ENCODE measurements at places on chromosomes 11 and 22.
A peak's percentile ranks its signal among the peaks of the same experiment; 100 is the strongest.

GRCh38 chr11:6653097-6653496, 2.5 kb downstream of the DCHS1 start:
- DNase-seq = no peak

DNA sequence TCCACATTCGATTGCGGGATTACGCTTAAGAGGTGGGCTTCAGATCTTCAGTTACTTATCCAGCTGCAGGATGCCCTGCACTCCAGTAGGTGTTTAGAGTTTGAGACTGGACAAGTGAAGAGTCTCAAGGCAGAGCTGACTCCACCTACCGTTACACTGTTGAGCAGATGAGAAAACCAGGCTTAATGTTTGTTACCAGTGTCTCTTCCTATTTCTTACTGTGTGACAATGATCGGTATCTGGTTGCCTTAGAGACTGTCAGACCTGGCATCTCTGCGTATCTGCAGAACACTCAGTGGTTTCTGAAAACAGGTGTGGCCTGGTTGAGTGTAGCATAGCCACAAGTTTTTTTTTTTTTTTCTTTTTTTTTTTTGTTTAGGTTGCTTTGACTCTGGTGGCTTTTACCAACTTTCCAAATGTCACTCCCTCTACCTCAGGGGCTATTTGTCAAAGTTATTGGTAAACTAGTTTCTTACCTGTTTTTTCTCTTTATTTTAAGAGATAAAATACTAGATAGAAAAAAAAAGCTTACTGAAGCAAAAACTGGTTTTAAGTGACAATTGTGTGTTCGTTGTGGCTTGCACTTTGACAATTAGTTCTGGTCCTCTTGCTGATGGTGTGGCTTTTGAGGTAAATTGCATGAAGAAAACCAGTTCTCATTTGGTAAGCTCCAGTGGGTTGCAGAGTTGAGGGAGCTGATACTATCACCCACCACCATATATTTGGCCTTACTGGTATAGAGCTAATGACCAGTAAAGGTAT, 284.8 kb downstream of the ETS1 start:
- no peak for DNase-seq

DNA sequence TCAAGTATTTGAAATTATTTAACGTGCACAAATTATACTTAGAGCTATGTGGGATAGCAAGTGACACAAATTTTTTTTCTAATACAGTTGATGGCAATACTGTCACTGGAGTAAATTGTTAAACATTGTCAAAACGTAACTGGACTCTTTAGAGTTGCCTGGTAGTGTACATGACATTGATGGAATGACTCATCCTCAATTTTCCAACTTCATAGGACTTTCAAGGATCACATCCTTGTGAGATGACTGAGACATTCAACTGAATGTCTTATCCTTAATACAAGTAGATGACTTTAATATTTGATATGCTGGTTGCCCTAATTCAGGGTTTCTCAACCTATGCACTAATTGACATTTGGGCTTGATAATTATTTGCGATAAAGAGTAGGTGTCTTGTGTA, 310.0 kb downstream of the SWAP70 start:
- DNase-seq = no peak

GRCh38 chr11:129277198-129277843, 85.2 kb upstream of the ARHGAP32 start:
- DNase-seq = no peak

DNA sequence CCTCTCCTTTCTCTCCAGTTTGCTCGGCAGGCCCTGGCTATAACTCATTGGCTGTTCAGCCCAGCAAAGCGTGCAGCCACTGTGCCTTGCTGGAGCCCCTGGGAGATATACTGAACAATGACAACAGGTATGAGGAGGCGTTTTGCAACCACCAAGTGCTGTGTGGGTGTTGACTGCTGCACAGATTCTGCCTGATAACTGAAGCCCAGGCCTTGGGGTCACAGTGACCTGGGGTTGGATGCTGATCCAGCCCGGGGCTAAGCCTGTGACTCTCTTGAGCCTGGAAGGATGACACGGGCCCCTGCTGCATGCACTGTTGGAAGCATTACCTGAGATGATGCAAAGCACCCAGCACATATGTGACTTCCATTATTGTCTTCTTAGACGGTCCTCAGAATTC, 13.7 kb upstream of the A4GALT start:
- no peak for DNase-seq

DNA sequence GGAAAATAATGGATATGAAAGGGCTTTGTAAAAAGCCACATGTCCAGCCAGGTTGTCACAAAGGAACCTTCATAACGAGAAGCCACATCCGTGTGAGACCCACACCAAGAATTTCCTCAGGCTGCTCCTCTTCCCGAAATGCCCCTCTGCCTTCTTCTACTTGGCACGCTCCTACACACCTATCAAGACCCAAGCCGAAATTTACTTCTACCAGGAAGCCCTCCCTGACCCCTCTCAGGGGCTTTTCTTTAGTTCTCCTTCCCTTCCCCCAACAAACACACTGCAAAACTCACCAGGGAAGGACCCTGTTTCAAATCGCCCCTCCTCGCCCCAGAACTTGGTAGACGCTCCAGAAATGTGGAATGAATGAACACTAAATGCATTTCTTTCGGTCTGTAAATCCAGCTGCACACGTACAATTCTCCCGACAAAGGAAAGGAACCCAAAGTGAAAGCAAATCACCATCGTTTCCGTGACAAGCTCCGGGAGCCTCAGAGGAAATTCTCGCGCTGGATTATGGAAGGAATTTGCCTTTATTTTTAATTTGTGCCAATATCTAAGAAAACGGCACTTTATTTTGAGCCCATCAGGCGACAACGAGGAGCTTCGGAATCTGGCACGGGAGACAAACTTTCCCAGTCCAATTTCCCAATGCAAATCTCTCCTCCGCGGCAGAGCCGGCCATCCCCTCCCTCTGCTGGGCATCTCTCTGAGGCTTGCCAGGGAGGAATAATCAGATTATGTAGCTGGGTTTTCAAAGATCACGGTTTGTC, 13.2 kb upstream of the SHISAL1 start:
- no peak for DNase-seq

DNA sequence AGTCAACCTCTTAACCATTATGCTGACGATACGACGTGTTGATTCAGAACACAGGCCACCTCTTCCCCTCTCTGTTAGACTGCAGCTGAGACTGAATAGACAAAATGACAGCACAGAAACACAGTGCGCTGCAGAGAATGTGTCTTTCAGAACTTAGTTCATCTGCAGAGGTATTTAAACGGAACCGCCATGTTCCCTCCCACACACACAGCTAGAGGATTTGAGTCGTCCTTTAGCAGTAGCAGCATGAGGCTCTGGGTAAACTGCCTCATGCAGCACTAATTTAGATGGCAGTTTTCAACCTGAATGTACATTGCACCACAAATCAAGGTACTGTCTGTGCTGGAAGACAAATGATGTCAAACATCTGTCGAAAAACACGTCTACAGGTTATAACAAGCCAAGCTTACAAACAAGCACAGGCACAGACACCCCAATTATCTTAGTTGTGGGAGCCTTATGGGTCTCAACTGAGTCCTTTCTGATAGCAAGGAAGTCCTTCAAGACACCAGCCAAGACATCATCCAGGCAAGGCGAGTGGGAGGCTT, 76.6 kb upstream of the LRRC4C start:
- DNase-seq = no peak

DNA sequence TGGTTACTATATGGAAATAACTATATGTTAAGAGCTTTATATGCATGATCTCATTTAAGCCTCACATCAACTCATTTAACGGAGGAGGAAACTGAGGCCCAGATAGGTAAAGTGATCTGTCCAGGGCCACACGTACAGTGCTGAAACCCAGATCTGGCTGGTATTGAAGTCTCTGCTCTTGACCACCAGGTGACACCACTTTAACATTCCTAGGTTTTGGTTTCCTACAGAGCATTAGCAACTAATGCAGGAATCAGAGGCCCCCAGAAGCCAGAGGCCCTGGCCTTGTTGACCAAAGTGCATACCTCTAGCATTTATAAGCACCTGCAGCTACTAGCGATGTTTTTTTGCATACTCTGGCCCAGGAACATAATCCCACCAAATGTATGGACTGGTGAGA, 12.9 kb upstream of the LIMK2 start:
- DNase-seq = no peak

GRCh38 chr22:47171441-47172221, 409.2 kb downstream of the TBC1D22A start:
- no peak for DNase-seq

GRCh38 chr11:92018332-92018731, 206.3 kb upstream of the FAT3 start:
- DNase-seq = no peak

- DNase-seq = peak; percentile 23
Measured at GRCh38 chr11:34749666-34750659, 129.1 kb downstream of the EHF start.

GRCh38 chr11:36261094-36261493, 28.1 kb downstream of the COMMD9 start:
- DNase-seq = no peak

- DNase-seq = no peak
Measured at GRCh38 chr11:67043572-67044349, 12.9 kb upstream of the RHOD start.

GRCh38 chr11:14454861-14455632, 44.6 kb downstream of the COPB1 start:
- DNase-seq = no peak

DNA sequence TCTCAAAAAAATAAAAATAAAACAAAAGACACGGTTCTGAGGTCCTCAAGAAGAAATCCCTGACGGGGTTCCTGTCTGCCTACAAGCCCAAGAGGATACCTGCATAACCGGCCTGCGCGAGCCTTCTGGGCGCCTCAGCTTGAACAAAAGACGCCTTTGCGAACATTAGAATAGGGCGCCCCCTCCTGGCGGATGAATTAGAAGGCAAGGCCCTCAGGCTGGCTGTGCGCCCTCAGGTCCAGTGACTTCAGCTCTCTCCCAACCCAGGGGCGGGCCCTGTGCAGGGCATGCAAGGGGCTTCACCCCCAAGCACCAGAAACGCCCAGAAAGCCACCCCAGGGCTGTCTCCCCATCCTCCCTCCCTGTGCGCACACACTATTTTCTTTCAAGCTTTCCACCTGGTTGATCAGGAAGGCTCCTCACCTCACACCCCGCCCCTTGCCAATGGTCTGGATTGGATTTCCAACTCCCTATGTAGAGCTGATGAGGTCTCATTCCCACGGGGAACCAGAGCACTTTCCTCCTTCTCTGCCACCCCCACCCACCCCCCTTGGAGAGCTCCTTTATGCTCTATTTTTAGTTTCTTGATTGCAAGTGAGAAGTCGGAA, 273.3 kb downstream of the BUD13 start:
- peak; percentile 15 for DNase-seq

GRCh38 chr11:134474942-134475341, 62.9 kb upstream of the B3GAT1 start:
- no peak for DNase-seq

DNA sequence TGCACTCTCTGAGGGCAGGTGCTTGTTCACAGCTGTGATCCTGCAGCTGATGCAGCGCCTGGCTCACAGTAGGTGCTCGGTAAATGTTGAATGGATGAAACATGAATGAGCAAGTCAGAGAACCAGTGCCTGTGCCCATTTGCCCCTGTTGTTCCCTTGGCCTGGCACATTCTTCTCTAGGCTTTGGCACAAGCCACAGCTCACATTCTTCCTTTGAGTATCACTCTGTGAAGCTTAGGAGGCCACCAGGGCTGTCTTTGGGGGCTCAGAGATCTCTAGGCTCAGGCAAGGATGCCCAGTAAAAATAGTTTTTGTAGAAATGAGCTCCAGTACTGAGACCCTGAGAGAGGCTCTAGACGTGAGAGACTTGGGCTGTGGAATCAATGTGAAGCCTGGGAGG, 144.6 kb upstream of the NAV2 start:
- no peak for DNase-seq

GRCh38 chr22:43411869-43412807, at the start of gene MPPED1:
MPPED1 (plus strand) TSS chr22:43412014; CDS start chr22:43424986, 12,972 bp downstream.
- no peak for DNase-seq

DNA sequence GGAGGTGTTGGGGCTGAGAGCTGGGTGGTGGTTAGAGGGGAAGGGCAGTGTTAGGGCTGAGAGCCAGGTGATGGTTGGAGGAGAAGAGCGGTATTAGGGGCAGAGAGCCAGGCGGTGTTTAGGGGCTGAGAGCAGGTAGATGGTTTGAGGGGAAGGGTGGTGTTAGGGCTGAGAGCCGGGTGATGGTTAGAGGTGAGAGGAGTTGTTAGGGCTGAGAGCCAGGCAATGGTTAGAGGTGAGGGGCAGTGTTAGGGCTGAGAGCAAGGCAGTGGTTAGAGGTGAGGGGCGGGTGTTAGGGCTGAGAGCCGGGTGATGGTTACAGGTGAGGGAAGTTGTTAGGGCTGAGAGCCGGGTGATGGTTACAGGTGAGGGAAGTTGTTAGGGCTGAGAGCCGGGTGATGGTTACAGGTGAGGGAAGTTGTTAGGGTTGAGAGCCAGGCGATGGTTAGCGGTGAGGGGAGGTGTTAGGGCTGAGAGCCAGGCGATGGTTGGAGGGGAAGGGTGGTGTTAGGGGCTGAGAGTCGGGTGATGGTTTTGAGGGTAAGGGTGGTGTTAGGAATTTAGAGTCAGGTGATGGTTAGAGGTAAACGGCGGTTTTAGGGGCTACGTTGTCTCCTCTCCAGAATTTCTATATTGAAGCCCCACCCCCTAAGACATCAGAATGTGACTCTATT, 230.0 kb upstream of the TBCEL start:
- DNase-seq = no peak

GRCh38 chr11:73330569-73331093, 22.6 kb downstream of the ARHGEF17 start:
- no peak for DNase-seq

DNA sequence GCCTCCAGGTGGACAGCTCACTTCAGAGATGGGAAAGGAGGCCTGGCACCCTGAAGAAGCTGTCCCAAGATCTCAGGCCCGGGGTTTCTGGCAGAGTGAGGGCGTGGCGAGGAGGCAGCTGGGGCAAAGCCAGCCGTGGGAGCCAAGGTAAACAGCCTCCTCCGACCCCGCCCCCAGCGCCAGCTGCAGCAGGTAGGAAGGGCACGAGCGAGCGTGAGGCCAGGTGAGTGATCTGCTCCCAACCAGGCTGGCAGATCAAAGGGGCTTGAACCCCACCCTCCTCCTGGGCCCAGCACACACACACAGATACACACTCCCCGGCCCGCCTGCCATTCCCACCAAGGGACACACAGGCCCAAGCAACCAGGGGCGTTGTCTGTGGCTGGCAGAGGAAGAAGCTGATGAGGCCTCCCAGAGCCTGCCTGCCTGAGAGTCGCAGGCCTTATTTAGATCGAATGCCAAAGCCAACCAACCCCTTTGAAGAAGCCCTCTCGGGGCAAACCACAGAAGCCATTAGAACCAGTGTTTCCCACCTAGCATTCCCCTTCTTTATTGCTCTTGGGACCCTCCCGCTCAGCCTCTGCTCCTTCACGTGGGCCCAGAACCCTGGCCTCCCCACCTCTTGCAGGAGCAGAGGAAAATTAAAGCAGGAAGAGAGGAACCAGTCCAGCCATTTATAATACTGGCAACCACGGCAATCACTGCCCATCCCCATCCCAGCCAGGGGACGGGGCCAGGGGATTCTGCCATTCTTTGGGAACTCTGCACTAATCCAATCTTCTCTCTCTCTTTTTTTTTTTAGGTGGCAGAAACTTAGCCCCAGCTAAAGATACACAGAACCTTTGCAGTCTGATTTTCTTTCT, 5.0 kb downstream of the PDGFB start:
- DNase-seq = no peak

GRCh38 chr11:115244758-115245157, 259.5 kb downstream of the CADM1 start:
- DNase-seq = no peak
